ENCODE measurements at places on chromosomes 16 and 17.

- no peak for DNase-seq
Measured at GRCh38 chr17:73015722-73016276, 76.7 kb downstream of the SLC39A11 start.

- no peak for DNase-seq
Measured at GRCh38 chr17:71102777-71103176, 933.4 kb downstream of the KCNJ2 start.

DNA sequence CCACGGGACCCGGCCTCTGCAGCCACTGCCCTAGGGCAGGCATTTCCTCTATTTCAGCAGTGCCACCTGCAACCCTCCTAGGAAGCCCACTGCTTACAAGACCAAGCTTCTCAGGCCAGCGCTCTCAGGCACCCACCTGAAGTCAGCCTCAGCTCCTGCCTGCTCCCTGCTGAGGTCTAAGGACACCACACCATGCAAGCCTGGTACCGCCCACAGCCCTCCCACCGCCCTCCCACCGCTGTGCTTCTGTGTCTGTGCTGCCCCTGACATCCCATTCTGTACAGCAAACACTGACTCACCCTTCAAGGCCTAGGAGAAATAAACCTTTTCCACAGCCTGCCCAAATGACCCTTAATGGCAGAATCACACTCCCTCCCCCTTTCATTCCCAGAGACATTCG is 6.3 kb downstream of the CLUH start:
- DNase-seq = no peak

DNA sequence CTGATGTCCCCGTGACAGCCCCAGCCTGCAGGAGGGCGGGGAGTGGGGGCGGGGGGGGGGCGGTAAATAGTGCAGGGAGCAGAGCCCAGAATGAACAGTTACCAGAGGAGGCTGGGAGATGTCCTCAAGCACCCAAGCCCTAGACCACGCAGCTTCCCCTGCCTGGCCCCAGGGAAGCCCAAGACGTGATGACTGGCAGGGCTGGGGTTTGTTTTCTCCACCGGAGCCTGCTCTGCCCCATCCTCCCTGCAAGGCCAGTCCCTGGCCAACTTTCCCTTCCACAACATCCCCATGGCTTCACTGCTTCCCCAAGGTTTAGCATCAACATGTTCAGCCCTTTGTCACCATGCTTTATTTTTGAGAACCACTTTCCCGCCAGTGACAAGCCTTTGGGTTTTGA is 1.4 kb upstream of the BEAN1 start:
- no peak for DNase-seq

DNA sequence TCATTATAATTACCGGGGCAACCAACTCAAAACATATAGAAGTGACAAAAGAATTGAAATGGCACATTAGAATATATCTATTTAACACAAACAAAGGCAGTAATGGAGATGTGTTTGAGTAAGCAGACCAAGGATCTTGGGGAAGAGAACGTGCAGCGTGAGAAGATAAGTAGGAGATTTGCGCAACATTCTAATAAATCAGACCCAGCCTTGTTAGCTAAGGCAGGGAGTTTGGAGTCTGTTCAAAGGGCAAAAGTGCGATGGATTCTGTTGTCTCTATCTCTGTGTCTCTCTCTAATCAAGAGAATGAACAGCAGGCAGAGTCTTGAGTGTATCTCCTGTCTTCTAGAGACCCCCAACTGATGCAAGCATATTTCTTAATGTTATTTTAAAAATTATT is 55.0 kb upstream of the FA2H start:
- DNase-seq = no peak

- DNase-seq = no peak
Measured at GRCh38 chr17:1232786-1233185, 37.5 kb upstream of the BHLHA9 start.

DNA sequence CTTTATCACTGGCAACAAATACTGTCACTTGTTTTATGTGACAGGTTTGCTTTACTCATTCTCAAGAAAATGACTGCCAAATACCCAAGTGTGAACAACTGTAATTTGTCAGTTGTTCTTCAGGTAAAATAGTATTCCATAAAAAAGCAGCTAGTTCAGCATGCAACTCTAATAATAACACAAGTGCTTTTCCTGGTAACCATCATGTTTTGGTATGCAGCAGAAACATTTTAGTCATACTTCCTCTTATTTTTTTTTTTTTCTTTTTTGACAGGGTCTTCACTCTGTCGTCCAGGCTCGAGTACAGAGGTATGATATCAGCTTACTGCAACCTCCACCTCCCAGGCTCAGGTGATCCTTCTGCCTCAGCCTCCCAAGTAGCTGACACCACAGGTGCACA is 4.6 kb downstream of the TERF2 start:
- no peak for DNase-seq

DNA sequence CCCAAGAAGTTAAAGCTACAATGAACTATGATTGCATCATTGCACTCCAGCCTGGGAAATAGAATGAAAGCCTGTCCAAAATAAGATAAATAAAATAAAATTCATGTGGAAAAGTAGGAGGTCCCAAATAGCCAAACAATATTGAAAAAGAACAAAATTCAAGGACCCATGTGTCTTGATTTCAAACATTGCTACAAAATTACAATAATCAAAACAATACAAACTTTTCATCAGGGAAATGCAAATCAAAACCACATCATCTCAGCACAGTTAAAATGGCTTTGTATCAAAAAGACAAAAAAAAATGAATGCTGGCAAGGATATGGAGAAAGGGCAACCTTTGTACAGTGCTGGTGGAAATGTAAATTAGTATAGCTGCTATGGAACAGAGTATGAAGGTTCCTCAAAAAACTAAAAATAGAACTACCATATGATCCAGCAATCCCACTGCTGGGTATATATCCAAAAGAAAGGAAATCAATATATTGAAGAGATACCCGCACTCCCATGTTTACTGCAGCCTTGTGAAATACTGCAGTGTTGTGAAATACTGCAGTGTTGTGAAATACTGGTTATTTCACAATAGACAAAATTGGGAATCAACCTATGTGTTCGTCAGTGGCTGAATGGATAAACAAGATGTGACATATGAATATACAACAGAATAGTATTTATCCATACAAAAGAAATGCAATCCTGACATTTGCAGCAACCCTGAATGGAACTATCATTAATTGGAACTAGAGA is 24.5 kb upstream of the ZNF287 start:
- no peak for DNase-seq

DNA sequence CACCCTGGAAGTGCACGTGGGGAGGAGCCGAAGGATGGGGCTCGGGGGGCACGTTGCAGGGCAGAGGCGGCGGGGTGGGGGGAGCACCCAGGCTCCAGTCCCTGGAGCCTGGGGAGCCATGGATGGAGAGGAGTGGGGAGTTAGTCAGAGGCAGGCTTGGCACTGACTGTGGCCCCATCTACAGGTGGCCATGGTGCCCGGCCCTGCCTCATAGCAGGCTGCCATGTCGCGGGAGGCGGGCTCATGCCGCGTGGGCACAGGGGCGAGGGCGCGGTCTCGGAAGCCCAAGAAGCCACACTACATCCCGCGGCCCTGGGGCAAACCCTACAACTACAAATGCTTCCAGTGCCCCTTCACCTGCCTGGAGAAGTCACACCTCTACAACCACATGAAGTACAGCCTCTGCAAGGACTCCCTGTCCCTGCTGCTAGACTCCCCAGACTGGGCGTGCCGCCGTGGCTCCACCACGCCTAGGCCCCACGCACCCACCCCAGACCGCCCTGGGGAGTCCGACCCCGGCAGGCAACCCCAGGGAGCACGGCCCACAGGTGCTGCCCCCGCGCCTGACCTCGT is 3.0 kb downstream of the PRR35 start:
- no peak for DNase-seq

GRCh38 chr17:31275116-31275515 is 21.9 kb downstream of the OMG start:
- no peak for DNase-seq
